Activated CD4-positive, alpha-beta T cell treated with anti-CD3 and anti-CD28 coated beads, Interleukin-2, amount 10 ng/mL, durations not matched to agents 7 days and 5 days (primary cell): ENCODE measurements at places on chromosomes 7 and 10. TPM values are rescaled to one million over a fixed set of nuclear protein-coding genes. Genes with fewer than 3 reads are reported as not detected.

DNA sequence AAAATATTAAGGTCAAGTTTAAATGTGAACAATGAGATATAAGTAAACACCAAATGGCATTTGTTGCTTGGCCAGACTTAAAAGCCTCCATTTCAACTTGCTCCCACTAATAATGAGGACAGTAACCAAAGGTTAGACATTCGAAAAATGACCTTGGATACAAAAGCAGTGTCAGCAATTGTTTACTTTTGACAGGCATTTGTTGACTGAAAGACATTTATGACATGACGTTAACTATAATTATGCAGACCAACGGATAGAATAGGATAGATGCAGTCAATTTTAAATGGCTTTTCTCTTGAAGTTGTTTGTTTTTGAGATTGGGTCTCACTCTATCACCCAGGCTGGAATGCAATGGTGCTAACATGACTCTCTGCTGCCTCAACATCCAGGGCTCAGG is 6.3 kb upstream of the WNT16 start:
- no peaks in the 10 kb centered on the region for H3K36me3 ChIP-seq
- no peak overlapping the region for H3K27ac ChIP-seq
- H3K4me1 ChIP-seq: no peaks in the 10 kb centered on the region
- no peak for DNase-seq

DNA sequence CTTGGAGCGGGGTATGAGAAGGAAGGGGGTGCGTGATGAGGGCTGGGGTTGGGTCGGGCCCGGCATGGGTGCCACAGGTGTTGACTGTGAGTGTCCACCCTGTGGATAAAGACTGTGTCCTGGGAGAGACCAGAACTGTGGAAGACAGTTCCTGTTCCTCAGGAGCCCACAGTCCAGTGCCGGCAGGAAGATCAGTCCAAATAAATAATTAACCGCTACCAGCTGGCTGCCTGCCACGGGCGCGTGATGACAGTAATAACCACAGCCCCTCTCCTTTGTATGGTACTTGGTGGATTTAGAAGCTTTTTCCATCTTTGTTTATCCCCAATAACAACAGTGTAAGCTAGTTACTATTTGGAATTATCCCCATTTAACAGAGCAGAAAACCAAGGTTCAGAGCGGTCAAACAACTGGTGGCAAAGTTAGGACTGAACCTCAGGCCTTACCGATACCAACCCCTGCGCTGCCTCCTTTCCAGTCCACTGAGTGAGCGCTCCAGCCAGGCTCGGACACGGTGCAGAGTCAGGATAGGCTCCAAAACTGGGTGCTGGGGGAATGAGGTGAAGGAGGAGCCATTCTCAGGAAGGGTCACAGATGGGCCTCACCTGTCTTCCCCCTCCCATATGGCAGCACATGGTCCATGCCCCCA is 5.1 kb downstream of the ZMIZ1 start:
- H3K36me3 ChIP-seq: peaks cover 3% of the 10 kb centered on the region
- no peak overlapping the region for H3K27ac ChIP-seq
- H3K27me3 ChIP-seq: peaks cover 14% of the 10 kb centered on the region
- H3K4me1 ChIP-seq: peaks cover 16% of the 10 kb centered on the region

The PRLHR gene
- total RNA-seq: not detected

The ZDHHC16 gene
- total RNA-seq: 39.3 TPM
